ENCODE measurements at places on chromosomes 2 and 18.

- DNase-seq, result no peak
Observed at GRCh38 chr2:15127876-15128275, 433.3 kb downstream of the NBAS start.

DNA sequence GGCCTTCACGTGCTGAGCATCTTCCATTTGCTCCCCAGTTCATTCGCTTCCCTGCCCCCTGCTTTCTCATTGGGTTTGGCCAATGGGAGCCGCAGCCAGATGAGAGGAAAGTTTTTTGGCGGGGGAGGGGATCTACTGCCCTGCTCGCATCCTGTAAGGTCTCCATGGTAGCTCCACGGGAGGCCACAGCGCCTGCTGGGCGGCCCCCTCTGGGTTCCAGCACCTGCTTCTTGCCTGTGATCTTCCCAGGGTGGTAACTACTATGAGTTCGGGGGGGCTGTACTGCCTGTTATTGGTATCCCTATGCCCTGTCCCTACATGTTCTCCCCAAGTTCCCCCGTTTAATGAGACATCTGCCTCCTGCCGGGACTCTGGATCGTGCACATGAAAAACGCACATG, 57.2 kb downstream of the INPP5D start:
- no peak for DNase-seq

DNA sequence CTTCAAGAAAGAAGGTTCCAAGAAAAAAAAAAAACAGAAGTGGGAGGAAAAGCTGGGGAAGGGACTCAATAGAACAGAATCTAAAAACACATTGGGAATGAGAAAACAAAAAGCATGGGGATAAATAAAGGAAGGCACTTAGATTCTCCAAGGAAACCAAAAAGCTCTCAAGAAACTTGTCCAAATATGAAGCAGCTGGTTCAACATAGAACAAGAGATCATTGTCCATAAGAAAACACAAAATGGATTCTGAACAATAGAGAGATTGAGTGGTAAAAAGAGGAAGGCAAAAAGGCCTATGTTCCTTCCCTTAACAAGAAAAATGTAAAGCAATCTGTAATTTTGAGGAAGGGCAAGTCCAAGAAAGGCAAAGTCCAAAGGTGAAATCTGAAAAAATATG, 32.9 kb upstream of the ALK start:
- DNase-seq, result no peak

DNA sequence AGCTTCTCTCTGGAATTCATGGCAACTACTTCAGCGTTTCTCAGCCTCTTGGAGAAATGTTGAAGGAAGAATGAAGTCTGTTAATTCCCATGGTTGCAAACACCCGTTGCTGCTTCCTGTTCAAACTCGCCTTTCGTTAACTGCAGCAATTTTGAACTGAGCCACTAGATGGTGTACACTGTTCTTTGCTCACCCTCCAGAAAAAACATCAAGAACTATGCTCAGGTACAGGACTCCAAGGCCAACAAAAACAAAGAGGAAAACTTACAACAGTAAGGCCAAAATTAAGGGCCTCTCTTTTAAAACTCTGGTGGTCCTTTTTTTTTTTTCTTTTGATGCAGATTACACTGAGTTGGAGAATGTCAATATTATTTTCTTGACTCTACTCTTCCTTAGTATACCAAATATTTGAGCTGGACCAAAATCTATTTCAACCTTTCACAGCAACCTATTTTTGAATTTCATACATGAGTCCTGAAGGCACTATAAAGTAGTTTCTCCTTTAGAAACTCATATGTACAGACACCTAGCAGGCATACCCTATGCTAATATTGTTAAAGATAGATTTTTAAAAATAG, 58.2 kb downstream of the KLHL14 start:
- peak; percentile 68 for DNase-seq

DNA sequence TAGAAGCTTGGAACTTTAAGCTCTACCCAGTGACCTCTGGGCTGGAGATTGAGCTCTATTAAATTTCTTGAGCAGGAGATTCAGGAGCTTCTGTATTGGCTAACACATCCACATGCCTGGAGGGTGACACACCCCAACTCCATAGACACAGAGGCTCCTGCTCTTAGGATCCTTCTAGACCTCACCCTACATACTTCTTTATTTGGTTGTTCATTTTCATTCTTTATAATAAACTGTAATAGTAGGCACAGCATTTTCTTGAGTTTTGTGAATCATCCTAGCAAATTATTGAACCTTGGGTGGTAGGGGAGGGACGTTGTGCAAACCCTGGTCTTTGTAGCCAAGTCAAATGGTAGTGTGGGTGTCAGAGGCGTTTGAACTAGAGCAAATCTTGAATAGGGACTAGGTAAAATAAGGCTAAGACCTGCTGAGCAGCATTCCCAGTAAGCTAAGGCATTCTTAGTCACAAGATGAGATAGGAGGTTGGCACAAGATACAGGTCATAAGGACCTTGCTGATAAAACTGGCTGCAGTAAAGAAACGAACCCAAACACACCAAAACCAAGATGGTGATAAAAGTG, 323.8 kb upstream of the GALNT5 start:
- DNase-seq, result no peak

GRCh38 chr2:134508391-134508790, 210.4 kb downstream of the TMEM163 start:
- no peak for DNase-seq

GRCh38 chr18:44502790-44503189, 177.9 kb upstream of the SETBP1 start:
- no peak for DNase-seq

DNA sequence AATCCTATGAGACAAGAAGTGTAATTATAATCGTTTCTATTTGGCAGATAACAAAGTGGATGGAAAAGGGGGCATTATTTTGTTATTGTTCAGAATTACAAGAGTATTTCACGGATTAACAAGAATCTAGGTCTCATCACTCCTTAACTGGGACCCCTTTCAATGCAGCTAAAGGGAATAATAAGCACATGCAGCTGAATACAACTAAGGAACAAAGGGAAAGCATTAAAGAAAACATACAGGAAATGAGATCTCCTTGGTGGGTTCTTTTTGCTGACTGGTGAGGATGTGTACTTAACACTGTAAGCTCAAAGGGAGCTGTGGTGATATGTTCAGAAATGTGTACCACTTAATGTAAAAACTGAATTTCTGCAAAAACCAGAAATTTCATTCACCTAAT, 140.5 kb upstream of the WDSUB1 start:
- no peak for DNase-seq

- DNase-seq, result peak; percentile 70
Observed at GRCh38 chr2:198127627-198128026, 323.2 kb downstream of the PLCL1 start.

DNA sequence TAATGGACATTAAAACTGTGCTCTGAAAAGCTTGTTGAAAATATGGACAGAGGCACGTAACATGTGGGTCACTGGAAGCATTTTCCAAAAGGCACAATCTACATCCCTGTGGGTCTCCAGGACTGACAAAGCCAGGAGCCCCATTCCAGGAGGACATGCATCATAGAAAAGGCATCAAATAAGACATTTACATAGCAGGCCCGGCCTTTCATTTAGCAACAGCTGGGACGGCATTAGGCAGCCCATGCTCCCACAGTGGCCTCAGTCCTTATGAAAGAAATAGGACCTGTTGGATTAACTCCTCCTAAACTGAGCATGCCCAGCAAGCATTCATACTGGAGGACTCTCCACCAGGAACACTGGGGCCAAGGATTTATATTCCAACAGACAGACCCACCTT, 72.2 kb downstream of the TWIST2 start:
- no peak for DNase-seq

- peak; percentile 21 for DNase-seq
Observed at GRCh38 chr2:105291981-105292380, 37.6 kb downstream of the TGFBRAP1 start.

GRCh38 chr18:22163416-22164161, 5.8 kb upstream of the GATA6 start:
- DNase-seq, result no peak

DNA sequence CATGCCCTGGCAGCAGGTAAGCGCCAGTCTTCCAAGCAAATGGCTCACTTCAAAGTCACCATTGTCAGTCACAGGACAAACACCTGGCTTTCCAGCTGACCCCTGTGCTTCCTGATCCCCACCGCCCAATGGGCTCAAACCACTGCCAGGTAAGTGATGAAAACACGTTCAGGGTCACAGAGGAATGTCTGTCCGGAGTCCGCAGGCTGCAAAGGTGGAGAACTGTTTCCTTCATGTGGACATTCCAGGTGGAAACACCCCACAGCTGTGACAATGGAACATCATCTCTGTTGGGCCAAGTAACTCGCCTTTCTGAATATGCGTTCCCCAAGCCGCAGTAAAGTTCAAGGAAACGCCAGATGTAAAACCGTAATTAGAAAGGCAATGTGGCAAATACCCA, 86.0 kb downstream of the CRACDL start:
- DNase-seq, result no peak

DNA sequence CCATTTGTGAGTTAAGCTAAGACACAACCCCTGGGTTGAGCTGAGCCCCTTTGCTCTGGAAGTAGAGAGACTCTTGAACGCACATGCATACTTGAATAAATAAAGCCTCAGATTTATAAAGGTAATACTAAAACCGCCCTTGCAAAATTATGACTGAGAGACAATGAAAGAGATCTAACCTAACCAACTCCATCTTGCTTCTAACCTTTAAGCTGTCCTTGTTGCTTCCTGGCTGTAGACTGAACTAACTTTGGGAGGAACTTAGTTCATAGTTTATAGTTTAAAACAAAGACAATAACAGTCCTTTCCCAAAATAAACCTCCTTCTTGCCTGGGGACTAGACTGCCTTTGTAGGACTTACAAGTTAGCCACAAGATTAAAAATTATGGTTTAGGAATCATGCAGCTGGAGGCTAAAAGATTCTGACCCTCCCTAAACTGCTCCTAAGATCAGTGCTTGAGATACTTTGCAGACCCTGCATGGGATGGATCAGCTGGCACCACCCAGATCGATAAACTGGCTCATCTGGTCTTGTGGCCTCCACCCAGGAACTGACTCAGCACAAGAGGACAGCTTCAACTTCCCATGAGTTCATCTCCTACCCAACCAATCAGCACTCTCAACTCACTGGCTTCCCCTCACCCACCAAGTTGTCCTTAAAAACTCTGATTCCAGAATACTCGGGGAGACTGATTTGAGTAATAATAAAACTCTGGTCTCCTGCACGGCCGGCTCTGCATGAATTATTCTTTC, 240.2 kb upstream of the SLC14A2 start:
- no peak for DNase-seq

- DNase-seq, result no peak
Observed at GRCh38 chr2:19255481-19255880, 102.9 kb downstream of the OSR1 start.

- no peak for DNase-seq
Observed at GRCh38 chr18:78496079-78496478, 483.5 kb upstream of the SALL3 start.

DNA sequence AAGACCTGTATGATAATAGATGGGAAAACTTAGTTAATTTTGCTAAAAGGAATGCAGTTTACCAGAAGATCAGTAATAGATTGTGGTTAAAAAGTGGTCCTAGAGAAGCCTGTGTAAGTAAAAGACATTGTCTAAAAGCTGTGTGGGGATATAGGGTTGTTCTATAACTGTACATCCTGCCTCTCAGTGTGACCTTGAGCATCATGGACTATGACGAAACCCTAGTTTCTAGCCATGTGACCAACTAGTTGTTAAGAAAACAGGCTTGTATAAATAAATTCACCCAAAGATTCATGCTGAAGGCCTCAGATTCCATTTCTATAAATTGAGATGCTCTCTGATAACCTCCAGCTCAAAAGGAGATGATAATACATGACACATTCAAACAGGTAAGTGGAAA, 160.7 kb downstream of the IKZF2 start:
- DNase-seq, result peak; percentile 86

DNA sequence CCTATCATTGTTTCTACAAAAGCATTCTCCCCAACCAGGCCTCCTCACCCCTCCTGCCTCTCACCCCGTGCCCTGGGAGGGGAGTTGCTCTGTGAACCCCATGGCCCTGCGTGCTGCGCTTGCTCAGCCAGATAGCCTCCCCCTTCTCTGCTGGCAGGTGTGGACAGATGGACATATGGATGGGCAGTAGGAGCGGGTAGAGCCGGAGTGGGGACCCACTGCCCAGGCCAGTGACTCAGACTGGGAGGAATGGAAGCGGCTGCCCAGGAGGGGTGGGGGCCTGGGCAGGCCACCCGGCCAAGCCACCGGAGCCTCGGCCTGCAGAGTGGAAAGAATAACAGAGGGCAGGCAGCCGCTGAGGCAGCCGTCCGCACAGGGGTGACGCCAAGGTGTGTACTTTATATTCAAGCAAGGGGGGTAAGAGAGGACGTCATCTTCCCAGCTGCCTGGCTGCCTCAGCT, 8.7 kb downstream of the CYP26B1 start:
- no peak for DNase-seq

- DNase-seq, result no peak
Observed at GRCh38 chr2:105708697-105709096, 36.0 kb upstream of the NCK2 start.

- no peak for DNase-seq
Observed at GRCh38 chr2:219269362-219270054, 9.7 kb upstream of the DNAJB2 start.

DNA sequence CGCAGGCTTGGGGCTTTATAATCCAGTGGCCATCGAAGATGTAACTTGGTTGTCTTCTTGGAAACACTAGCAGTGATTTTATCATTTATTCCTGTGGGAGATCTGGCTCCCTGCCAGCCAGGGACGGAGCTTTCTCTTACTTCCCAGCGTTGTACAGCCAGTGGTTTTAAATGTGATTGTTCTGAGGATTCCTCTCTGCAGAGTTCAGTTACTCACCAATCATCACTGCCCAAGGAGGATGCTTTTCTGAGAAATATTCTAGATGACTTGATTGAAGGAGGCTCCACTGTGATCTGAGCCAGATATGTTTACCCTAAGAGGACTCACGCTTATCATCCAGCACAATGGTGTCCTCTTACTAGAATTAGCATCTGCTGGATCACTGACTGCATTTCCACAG, 744.3 kb downstream of the RNF144A start:
- no peak for DNase-seq

GRCh38 chr2:233244818-233245217, 6.7 kb upstream of the ATG16L1 start:
- peak; percentile 16 for DNase-seq

DNA sequence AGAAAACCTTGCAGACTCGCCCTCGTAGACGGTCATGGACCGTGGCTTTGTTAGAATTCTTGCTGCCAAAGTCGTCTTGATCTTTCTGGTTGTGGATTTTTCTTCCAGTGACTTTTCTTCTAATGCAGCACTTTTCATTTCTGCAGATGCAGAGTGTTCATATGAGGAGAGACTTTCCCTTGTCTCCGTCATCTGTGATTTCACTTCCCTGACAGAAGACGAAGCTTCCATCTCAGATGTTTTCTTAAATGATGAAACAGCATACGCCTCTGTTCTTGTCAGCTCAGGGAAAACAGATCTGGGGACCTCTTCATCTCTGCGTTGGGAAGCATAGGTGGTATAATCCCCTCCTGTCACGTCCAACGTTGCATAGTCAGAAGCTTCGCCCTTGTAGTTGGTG, 50.9 kb downstream of the PLEKHA3 start:
- no peak for DNase-seq

All from iris pigment epithelial cell (primary cell).